Activated naive CD4-positive, alpha-beta T cell treated with Interleukin-2 at 50 U/mL for 16 hours (primary cell): ENCODE measurements at places on chromosomes 1 and 21.

GRCh38 chr1:32539584-32540571 lies 651 bp downstream of the ZBTB8A start:
- peak; percentile 8 for DNase-seq

- DNase-seq: no peak
Observed at GRCh38 chr1:66571789-66572188, 37.8 kb downstream of the SGIP1 start.

GRCh38 chr1:114512595-114513280 lies 1.7 kb upstream of the TRIM33 start:
- no peak for DNase-seq

GRCh38 chr1:56309065-56309464 lies 270.3 kb downstream of the PLPP3 start:
- DNase-seq: no peak

GRCh38 chr1:7993593-7994479 lies 32.3 kb downstream of the ERRFI1 start:
- no peak for DNase-seq

GRCh38 chr1:67711855-67712212 lies 26.8 kb downstream of the GADD45A start:
- no peak for DNase-seq

- no peak for DNase-seq
Observed at GRCh38 chr1:212401042-212401441, 13.6 kb downstream of the PACC1 start.

GRCh38 chr1:88698140-88698539 lies 14.1 kb downstream of the PKN2 start:
- no peak for DNase-seq

DNA sequence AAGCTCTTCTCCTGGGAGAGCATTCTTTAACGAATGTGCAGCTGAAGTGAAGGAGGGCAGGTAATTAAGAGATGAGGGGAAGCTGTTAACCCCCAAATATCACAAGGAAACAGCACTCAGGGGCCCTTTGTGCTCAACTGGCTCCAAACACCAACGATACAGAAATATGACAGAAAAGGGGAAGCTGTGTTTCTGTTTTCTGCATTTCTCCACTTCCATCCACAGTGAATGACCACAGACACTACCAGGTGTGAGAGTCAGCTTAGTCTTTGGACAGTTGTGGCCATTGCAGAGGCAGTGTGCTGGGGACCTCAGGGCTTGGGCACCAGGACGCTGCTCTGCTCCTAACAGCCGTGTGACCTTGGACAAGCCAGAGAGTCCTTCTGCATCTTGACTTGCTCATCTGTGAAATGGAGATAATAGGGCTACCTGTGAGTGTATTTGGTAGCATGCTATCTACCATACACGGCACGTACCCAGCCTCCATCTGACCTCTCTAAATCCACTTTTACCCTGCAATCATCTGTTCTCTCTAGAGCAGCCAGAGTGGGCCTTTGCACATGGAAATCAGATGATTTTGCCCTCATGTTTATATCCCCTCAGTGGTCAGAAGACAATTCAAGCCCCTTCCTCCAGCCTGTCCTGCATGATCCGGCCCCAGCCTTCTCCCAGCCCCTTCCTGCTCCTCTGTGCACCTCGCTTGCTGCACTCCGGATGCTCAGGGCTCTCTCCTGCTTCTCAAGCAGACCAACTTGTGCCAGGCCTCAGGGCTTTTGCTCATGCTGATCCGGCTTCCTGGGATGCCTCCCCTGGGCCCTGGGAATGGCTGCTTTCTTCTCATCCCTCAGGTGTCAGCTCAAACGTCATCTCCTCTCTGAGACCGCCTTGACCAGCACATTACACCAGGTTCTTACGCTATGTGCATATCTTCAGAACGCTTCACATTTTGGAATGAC lies 4.7 kb upstream of the TINAGL1 start:
- DNase-seq: no peak

DNA sequence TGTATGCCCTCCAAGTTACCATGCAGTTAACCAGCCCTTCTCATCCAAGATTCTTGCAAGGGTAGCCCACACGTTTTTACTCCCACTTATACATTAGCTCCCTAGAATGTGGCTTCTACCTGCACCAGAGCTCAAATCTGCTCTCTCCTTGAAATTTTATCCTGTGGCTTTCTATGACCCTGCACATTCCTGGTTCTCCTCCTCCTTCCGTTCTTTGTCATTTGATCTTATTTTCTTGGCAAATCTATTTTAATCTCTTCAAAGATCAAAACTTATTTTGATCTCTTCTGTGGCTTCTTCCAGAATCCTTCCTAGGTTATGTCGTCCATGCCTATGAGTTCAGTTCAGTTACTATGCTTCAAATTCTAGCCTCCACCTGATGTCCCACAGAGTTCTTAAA lies 115.6 kb upstream of the GUCA2B start:
- no peak for DNase-seq

DNA sequence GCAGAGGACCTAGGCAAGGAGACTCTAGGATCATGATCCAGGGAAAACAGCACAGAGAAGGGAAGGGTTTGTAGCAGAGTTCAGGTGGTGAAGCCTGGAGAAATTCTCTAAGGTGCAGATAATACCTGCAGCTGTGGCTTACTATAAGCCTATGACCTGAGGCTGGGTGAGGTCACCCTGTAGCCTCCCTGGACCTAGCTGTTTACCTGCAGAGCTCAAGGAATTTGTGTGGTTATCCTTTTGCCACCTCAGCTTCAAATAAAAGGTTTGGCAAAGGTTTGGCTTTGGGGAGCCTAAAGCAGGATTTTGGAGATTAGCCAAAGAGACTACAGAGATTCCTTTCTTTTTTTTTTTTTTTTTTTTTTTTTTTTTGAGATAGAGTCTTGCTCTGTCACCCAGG lies 79.5 kb upstream of the ZNF648 start:
- no peak for DNase-seq

DNA sequence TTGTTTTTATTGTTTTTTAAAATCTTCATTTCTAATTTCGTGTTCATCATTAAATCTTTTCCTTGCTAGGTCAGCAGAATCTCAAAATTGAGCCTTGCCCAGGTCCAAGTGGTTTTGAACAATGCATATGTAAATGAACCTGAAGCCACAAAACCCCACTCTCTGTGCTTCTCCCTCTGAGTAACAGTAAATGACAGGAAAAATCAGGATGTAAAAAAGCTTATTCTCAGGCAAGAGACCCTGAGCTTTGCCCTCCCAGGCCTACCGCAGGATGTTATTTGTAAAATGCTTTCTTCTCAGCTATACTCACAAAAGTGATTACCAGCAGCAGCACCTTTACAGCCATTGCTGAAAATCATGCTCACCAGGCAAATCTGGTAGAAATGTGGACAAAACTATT lies 47.6 kb downstream of the TYW3 start:
- no peak for DNase-seq

- DNase-seq: peak; percentile 31
Observed at GRCh38 chr1:206921772-206922265, at the start of gene FCMR. Gene FCMR (minus strand): TSS chr1:206921941. CDS start chr1:206921854, 87 bp downstream.

DNA sequence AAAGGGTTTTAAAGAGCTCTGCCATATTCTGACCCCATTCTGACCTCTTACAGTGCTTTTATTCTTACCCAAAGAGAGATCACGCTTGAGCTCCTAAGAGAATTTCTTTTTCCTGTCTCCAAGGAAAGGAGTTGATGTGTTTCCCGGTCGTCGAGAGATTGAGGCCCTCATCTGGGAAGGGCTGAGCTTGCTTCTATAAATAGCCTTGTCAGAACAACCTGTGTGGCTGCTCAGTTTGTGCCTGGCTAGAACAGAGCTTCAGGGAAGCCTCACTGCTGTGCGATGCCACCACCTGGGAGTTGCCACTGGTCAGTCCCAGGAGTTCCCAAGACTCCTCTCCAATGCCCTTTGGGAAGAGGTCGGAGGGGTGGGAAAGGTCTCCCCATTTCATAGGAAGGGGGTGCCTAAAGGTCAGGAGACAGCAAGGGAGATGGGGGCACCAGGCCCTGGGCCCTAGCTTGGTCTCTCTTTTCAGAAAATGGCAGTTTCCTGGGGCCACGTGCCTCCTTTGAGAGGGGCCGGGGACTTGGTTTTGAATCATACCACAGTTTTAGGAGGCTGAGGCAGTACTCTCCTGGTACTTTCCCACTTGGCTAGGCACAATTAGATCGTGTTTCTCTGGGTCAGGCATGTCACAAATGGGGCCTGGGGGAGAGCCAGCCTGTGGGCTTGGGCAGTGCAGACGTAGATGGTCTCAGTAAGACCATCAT lies 52.1 kb downstream of the EIF2D start:
- peak; percentile 42 for DNase-seq

DNA sequence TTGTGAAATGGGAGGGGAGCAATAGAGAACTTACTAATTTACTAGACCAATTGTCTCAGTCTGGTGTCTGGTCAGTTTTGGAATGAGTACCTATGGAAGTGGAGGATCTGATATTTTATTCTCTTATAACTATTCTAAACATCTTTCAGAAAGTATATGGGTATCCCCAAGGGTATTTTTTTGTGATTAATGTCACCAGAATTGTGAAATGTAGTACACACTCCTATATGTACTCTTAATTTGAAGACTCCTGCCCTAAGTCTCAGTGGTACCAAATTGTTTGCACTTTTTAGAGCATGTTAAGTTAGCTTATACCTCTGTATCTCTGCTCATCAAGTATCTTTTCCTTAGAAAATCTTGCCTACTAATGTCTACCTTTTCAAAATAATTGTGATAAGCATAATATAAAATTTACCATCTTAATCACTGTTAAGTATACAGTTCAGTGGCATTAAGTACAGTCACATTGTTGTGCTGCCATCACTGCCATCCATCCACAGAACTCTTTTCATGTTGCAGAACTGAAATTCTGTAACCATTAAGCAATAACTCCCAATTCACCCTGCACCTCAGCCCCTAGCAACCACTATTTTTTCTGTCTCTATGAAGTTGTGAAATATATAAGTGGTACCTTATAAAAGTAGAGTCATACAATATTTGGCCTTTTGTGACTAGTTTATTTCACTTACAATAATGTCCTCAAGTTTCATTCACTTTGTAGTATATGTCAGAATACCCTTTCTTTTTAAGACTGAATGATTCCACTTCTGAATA lies 40.5 kb downstream of the SLC30A7 start:
- DNase-seq: no peak

GRCh38 chr1:100100202-100100601 lies 32.5 kb downstream of the SASS6 start:
- DNase-seq: no peak

DNA sequence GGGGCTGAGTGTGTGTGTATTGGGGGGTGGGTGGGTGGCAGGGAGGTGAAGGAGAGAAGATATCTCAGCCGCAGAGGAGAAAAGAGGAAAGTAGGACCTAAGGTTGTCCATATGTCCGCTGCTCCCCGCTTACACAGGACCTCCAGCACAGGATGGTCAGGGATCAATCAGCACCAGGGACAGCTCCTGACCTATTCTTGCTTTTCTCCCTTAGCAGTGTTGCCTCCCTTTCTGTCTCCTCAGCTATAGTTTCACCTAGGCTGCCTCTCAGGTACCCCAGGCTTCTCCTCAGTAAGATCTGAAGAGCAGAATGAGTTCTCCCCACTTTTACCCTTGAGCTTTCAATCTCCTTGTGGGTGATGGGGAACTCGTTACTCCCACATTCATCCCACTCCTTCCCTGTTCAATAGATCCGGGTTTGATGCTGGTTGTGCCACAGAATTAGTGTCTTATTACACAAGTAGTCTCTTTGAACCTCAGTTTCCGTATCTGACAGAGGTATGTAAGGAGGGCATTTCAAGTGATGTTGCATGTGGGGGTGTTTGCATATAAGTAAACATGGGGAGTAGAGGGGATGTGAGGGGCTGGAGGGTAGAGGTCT lies 1.4 kb upstream of the DPH2 start:
- DNase-seq: no peak

GRCh38 chr1:20725189-20726117 lies 7.0 kb downstream of the SH2D5 start:
- DNase-seq: peak; percentile 1

- no peak for DNase-seq
Observed at GRCh38 chr1:181675091-181675917, 192.0 kb downstream of the CACNA1E start.

GRCh38 chr1:32447469-32448185 lies 17.2 kb upstream of the ZBTB8B start:
- no peak for DNase-seq

DNA sequence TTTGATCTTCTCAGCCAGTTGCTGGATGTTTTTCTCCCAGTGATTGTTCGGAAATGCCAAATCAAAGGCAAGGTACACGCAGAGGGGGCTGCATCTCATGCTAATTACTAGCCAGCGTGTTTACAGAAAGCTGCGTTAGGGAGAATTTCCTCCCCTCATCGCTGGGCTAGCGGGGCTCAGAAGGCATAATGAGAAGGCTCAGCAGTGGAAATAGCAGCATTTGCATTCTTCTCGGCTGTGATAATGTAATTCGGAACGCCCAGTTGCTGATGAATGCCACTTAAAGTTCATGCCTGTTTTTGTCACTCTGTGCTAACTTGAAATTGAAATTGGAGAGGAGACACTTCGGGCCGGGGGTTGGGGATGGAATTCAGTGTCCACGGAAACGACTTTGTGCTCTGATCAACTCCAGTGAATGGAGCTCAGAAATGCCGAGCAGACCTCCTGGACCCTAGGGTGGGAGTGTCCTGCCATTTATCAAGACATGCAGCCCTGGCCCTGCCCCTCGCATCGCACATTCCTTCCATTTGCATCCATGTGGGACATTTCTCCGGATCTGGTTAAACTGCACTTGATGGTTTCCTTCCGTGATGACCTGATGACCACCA lies 313.4 kb upstream of the C1orf174 start:
- DNase-seq: no peak
